ENCODE measurements at places on chromosomes 2 and 18.

DNA sequence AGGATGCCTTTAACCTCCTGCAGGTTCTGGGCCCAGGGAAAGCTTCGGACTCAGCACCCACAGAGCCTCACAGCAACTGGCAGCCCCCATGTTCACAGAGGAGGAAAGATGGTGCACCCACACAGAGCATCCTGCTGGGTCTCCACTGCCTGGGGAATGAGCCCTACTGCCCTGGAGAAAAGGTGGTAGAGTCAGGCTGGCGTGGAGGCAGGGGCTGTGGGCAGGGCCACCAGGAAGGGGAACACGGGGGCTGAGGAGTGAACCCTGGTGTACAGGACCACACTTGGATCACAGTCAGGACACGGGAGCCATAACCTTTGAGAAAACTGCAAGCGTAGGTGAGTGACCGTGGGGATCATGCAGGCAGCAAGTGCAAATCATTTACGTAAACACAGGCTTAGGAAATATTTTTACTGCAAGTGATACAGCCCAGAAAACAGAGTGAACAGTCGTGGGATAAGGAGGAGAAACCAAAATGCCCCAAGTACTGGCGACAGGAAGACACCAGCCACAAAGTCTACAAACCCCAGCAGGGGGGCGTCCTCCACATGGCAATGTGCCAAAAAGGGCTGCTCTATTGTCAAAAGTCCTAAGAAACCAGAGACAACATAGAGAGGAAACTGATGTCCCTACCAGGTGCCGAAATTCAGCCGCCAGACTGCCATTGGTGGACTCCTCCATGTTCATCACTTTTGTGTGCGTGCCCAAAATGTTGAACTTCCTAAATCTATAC is 27.6 kb downstream of the STAT1 start:
- no peak for DNase-seq

- DNase-seq, result no peak
These were observed 38.9 kb upstream of the SCG2 start for GRCh38 chr2:223641082-223641481.

DNA sequence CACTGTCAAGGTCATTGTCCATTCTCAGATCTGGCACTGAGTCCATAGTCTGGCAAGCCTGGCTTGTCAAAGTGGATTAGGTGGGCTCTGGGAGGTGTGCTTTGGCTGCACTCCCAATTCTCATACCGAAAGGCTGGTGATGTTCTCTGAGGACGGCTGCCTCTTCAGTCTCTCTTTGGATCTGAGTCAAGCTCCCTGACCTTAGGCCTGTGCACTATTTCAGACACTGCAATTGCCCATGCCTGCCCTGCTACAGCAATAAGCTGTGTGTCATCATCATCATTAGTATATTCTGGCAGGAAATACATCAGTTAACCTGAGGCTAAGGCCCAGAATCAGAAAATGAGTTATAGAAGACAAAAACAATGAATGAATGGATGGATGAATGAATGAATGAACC is 1.6 kb upstream of the SLC5A7 start:
- no peak for DNase-seq

- DNase-seq, result peak; percentile 46
These were observed 22.0 kb downstream of the SMAD7 start for GRCh38 chr18:48928787-48929186.

DNA sequence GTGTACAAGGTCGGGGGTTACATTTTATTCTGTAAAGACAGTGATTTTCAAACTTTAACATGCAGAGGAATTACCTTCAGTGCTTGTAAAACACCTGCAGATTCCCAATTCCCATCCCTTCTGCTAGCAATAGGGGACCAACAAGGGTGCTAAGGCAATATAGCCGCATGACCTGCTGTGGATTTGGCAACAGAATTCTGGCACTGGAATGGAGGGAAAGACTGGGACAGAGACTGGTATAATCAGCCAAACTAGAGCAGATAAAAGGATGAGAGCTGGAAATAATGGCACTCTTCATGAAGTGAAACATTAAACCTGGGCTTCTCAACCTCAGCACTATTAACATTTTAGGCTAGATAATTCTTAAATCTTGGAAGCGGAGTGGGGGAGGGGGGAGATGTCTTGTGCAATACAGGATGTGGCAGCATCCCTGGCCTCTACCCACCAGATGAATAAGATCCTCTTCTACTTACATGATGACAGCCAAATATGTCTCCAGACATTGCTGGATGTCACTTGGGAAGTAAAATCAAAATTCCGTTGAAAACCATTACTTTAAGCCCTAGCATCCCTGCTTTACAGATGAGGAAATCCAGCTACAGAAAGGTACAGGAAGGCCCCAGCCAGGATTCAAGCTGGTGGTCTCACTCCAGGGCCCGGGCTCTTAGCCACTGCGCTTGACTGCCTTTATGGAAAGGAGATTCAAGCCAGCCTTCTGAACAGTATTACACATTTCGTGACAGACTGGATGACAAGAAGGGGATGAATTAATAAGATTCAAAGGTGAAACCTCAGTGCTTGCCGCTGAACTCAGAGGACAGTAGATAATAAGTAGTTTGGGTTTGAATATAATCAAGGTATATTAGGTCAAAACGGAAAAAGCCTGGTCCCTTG is 1.7 kb downstream of the EVA1A start:
- DNase-seq, result no peak

- DNase-seq, result no peak
These were observed 81.4 kb downstream of the OTX1 start for GRCh38 chr2:63132020-63132419.

- DNase-seq, result no peak
These were observed 140.6 kb downstream of the CCDC148 start for GRCh38 chr2:158315803-158316414.

- no peak for DNase-seq
These were observed 61.6 kb upstream of the PARD3B start for GRCh38 chr2:204483608-204484081.

- DNase-seq, result no peak
These were observed 74.2 kb downstream of the HS1BP3 start for GRCh38 chr2:20576598-20577115.

DNA sequence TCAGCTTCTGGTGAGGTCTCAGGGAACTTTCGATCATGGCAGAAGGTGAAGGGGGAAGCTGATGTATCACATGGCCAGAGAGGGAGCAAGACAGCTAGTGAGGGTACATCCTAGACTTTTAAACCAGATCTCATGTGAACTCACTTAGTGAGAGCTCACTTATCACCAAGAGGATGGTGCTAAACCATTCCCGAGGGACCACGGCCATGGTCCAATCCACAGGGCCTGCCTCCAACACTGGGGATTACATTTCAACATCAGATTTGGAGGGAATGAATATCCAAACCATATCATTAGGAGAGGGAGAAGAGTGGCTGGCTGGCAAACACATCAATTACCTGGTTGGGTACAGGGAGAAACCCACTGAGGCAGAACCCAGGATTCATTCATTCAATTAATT is 75.7 kb upstream of the HAAO start:
- no peak for DNase-seq

Data from stimulated activated CD8-positive, alpha-beta memory T cell treated with anti-CD3 and anti-CD28 coated beads, Interleukin-7, amount 100 ng/mL, for 1 hour (primary cell).